ENCODE measurements at places on chromosomes 6 and 20. TPM values are rescaled to one million over a fixed set of nuclear protein-coding genes. Genes with fewer than 3 reads are reported as not detected.

VSX1 gene
- 131 TPM for total RNA-seq

MANEA gene
- total RNA-seq = 26.0 TPM

LGSN gene
- total RNA-seq = 729 TPM

SIRPB2 gene
- total RNA-seq = 1.2 TPM

FAM184A gene
- total RNA-seq = 29.1 TPM

ZNF341 gene
- 2.2 TPM for total RNA-seq

IRF4 gene
- 7.6 TPM for total RNA-seq

CST5 gene
- total RNA-seq = not detected

TFAP2B gene
- total RNA-seq = 17.0 TPM

STX7 gene
- 57.7 TPM for total RNA-seq

BMP5 gene
- 20.8 TPM for total RNA-seq

FHL5 gene
- 0.60 TPM for total RNA-seq

TMEM244 gene
- 40.6 TPM for total RNA-seq

BNIP5 gene
- total RNA-seq = 0.11 TPM

APOBEC2 gene
- total RNA-seq = 31.3 TPM

EYA4 gene
- 7.7 TPM for total RNA-seq

RIPOR2 gene
- total RNA-seq = 23.1 TPM

C6orf15 gene
- not detected for total RNA-seq

SUMO4 gene
- total RNA-seq = 16.1 TPM

Data from camera-type eye (tissue), 1 donor.